Activated gamma-delta T cell treated with Interleukin-2 at 50 U/mL for 16 hours (primary cell): ENCODE measurements at places on chromosomes 3 and 15.

GRCh38 chr15:90046911-90047392, 45.8 kb downstream of the ZNF710 start:
- no peak for DNase-seq

DNA sequence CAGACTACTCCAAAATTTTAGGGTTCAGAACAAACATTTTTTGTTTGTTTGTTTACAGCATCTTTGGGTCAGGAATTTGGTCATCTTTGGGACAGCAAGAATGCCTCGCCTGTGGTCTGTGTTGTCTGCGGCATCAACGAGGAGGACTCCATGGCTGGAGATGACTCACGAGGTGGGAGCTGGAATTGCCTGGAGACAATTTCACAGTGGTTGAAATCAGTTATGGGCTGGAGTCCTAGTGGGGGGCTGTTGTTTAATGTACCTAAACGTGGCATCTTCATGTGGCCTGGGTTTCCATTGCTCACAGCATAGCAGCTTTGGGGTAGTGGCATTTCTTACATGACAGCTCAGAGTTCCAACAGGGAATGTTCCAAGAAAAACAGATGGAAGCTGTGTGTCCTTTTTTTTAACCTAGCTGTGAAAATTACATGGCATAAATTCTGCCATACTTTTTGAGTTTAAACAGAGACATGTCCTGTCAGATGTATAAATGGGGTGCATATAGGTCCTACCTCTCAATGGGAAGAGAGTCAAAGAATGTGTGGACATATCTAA, 507.3 kb upstream of the CBLB start:
- no peak for DNase-seq

- DNase-seq, result no peak
Measured at GRCh38 chr15:75844629-75845335, 1.5 kb downstream of the UBE2Q2 start.

DNA sequence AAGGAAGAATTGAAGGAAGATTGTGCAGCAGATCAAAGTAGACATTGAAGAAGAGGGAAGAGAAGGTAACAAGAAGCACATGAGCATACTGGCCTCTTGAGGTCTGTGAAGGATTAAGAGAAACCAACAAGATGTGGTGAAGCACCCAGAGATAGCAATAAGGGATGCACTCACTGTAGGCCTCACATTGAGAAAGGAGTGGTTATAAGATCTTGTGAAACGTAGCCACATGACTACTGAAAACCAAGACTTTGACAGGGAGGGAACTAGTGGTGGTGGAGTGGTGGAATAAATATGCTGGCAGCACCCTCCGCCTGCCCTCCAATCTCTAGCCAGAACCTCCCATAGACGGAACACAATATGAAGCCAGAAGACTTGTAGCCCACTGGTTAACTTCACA, 651.2 kb downstream of the DIPK2A start:
- no peak for DNase-seq

- DNase-seq, result no peak
Measured at GRCh38 chr3:161038725-161039124, 66.4 kb downstream of the B3GALNT1 start.

GRCh38 chr3:160010578-160010977, 21.9 kb downstream of the IL12A start:
- DNase-seq, result no peak

DNA sequence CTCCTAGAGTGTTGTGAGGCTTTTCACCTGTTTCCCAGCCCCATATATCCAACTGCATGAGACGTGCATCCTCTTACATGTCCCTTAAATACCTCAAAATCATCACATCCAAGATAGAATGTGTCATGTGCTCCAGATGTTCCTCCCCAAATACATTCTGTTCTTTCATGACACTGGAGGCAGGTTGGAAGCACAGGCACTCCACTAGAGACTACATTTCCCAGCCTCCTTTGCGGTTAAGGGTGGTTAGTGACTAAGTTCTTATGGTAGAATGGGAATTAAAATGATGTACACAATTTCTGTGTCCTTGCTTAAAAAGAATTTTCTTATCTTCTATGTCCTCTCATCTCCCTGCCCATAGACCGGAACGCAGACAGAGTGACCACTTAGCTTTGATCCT, 34.3 kb downstream of the TMEM40 start:
- no peak for DNase-seq

- DNase-seq, result no peak
Measured at GRCh38 chr15:91456251-91456718, 356.2 kb downstream of the SV2B start.

GRCh38 chr15:47258521-47258920, 458.8 kb upstream of the SEMA6D start:
- no peak for DNase-seq

DNA sequence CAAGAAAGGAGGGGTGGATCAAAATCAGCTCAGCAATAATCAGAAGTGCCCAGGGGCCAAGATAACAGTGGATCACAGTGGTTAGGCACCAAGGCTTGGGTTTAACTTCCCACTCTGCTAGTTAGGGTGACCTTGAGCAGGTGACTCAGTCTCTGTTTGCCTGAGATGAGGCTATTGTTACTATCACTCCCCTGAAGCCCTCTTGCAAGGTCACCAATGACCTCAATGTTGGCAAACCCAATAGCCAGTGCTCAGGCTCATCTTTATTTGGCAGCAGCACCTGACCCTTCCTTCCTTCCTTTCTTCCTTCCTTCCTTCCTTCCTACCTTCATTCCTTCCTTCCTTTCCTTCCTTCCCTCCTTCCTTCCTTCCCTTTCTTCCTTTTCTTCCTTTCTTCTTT, 102.4 kb upstream of the HACD2 start:
- no peak for DNase-seq

DNA sequence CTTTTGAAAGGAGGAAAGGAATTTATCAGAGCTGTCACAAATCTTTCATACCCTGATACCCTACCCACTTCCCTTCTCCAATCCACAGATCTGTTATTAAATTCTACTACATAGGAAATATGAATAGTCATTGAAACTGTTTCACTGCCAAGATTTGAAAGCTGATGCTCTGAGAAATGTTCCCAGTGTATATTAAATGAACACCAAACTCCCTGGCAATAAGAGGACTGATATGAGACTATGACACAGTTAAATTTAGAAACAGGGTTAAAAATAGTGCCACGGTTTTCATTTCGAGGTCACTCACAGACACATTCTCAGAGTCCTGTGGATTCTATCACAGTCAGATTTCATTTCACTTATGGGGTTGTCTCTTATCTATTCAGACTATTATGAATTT, 27.2 kb upstream of the GBE1 start:
- DNase-seq, result no peak

DNA sequence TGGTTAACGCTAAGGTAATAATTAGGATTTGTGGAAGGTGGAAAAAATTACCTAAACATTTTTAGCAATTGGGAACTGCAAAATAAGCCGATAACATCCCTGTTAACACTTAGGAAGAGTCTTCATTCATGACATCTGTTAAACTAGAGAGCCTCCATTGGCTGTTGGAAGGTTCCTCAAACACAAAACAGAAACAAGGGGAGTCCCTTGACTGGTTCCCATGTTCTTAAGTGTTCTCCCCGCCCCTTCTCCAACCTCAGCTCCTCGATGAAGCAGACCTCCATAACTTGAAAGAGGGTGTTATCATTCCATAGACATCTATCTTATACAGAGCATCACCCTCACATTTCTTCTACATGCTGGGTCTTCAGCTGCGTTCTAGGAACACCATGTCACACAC, 2.5 kb downstream of the SLC22A13 start:
- no peak for DNase-seq

GRCh38 chr15:81281456-81281735, 42.5 kb downstream of the STARD5 start:
- DNase-seq, result no peak

DNA sequence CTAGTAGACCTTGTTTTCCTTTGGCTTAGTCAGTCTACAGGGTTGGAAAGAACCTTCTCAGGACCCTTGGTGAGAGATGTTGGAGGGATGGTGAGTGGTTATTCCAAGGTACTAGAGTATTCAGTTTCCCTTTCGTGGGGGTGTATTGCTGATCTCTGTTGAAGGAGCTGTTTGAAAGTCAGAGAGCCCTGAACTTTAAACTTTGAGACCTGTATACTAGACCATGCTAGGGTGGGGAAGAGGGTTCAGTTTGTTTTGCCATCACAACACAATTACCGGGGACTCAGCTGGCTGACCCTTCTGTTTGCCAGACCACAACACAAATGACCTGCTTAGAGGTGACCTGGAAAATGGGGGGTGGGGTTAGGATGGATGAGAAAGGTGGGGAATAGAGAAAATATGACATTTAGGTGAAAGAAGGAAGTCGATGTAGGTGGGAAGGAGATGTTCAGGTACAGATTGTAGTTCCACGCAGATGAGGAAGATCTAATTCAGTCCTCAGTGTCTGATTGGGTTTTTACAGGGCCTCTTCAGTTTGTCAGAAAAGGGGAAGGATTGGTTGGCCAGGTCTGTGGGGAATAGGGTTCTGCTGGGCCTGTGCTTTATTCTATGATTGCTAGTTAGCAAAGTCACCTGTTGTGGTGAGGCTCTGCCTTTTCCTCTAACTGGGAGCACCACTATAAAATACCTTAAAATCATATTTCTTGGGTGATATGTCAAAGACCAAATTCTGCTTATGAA, 6.8 kb downstream of the UBE2E2 start:
- no peak for DNase-seq

GRCh38 chr15:56468401-56468800, 3.5 kb upstream of the MNS1 start:
- no peak for DNase-seq

DNA sequence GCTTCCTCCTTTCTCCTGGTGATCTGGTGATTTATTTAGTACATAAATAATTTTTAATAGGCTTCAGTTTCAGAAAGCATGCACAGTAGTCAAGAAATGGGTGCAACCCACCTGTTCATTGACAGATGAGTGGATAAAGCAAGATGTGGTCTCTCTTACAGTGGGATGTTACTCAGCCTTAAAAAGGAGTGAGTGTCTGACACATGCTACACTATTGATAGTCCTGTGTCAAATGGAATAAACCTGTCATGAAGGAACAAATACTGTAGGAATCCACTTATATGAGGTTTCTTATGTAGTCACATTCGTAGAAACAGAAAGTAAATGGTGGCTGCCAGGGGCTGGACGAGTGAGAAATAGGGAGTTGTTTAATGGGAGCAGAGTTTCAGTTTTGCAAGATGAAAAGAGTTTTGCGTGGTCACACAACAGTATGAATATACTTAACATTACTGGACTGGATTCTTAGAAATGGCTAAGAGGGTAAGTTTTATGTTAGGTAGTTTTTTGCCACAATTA, 56.0 kb upstream of the PPARG start:
- DNase-seq, result no peak

GRCh38 chr3:15923640-15924405, 126.0 kb upstream of the ANKRD28 start:
- no peak for DNase-seq

DNA sequence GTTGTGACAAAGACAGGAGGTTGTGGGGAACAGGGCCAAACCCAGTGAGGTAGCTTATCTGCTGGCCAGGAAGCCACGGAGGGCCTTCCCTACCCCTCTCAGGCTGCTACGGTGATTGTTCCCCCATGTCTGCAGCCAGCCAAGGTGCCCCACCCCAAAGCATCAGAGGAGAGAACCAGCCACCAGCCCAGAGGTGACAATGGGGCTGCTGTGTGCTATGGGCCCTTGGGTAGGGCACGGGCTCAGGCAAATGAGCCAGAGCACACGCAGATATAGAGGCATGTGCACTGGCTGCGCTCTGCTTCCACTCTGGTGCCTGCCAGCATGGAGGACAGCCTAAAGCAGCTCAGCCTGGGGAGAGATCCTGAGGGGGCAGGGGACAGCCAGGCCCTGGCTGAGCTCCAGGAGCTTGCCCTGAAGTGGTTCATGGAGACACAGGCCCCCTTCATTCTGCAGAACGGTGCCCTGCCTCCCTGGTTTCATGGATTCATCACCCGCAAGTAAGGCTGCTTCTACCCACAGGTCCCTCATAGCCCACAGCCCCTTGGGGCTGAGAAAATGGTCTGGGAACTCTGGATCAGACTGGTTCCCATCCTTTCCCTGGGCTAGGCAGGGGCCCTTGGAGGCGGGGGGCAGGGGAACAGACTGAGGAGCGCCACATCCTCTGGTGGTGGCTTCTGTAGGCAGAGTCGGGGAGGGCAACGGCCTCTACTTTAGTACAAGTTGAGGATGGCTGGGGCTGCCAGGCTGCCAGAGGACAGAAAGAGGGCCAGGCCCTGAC, at the start of gene SH2D7:
Gene SH2D7 (plus strand): TSS at position 301 of the 781 bp plus-strand sequence. CDS start 24 bp downstream, at position 325.
- no peak for DNase-seq

DNA sequence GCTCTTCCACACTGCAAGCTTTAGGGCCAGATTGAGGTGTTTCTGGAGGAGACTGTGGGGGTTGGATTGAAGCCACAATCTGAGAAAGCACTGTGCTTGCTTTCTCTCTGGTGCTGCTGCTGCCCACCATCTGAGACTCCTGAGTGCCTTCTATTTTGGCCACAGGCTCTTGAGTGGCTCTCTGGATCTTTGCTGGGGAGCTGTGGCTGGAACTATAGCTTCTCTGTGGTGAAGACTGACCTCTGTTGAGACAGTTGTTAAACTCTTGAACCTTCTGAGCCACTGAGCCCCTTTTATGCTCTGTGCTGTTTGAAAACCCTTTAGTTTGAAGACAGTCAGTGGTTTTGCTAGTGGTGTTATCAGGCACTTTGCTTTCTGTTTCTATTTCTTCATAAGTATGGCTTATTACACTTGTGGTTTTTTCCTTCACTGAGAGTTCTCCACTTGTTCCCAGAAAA, 108.7 kb upstream of the TSPAN3 start:
- no peak for DNase-seq

GRCh38 chr3:13479332-13479581, 849 bp upstream of the HDAC11 start:
- DNase-seq, result peak; percentile 12

DNA sequence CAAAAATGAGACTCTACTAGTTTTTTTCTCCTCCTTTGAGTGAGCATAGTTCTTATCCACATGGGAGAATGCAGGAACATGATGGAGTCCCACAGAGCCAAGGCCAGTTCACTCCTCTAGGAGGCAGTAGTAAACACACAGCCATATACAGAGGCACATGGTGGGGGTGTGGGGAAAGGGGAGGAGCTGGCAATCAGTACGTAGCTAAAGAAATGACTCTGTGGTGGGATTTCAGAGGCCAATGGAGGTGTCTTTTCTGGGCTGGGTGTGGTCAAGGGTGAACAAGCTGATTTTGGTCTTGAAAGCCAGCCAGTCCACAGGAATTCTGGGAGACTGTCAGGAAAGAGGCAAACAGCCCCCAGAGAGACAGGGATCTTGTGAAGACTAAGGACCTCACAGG, 6.6 kb upstream of the RAB11A start:
- peak; percentile 19 for DNase-seq

DNA sequence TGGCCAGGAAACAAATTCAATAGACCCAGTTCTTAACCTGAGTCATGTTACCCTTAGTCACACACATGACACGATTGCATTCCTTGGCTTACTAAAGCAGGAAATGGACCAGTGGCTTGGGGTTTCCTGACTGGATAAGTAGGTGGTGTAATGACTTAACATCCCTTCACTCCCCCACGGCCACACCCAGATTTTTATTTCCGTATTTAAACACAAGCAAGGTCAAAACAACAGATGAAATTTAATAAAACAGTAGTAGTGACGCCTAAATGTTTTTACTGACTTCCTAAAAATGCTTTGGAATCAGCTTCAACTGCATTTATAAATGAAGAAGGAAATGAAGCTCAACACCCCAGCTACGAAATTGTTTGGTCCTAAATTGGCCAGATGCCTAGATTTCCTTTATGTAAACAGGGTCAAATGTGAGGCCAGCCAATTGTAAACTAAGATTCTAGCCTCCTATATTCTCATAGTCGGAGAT, 324.3 kb downstream of the CHST2 start:
- no peak for DNase-seq

- no peak for DNase-seq
Measured at GRCh38 chr3:159916052-159916451, 72.6 kb upstream of the IL12A start.

GRCh38 chr3:57594576-57594975, 2.6 kb downstream of the ARF4 start:
- no peak for DNase-seq

- DNase-seq, result no peak
Measured at GRCh38 chr3:162770551-162770950, 1273.9 kb downstream of the OTOL1 start.
